ENCODE measurements at places on chromosomes 7 and 10.

DNA sequence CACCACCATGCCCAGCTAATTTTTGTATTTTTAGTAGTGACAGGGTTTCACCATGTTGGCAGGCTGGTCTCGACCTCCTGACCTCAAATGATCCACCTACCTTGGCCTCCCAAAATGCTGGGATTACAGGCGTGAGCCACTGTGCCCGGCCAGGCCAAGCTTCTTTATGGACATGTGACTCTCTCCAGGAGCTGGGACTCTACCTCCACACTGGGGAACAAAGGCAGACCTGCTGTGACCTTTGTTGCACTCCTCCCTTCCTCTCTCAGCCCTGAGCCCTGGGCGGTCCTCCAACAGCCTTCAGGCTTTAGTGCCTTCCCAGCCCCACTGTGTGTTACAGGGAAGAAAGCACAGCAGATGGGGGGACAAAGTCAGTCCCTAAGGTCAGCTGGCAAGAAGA lies 55.0 kb upstream of the DUSP5 start:
- no peak for DNase-seq

DNA sequence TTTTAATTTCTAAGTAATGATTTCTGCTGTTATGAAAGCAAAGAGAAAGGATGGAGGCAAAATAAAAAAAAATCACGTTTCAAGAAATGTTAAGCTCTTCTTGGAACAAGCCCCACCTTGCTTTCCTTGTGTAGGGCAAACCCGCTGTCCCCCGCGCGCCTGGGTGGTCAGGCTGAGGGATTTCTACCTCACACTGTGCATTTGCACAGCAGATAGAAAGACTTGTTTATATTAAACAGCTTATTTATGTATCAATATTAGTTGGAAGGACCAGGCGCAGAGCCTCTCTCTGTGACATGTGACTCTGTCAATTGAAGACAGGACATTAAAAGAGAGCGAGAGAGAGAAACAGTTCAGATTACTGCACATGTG lies 2.4 kb downstream of the ADRB1 start:
- DNase-seq: no peak

DNA sequence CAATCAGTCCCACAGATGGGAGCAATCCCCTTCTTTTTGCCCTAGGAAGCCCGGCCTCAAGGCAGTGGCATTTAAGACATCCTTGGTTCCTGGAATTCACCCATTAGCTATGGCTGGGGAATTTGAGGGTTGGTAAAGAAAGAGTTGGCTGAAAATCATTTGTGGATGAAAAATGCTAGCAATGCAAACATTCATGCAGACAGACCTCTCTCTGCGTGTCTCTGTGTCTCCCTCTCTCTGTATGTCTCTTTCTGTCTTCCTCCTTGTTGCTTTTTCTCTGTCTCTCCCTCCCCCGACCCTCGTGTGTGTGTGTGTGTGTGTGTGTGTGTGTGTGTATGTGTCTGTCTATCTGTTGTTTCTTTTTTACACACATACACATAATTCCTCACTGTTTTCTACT lies 19.4 kb downstream of the LDB3 start:
- DNase-seq: no peak

- no peak for DNase-seq
Observed at GRCh38 chr7:4766666-4767519, 8.5 kb upstream of the AP5Z1 start.

- DNase-seq: no peak
Observed at GRCh38 chr7:26182706-26183105, 17.8 kb downstream of the HNRNPA2B1 start.

- DNase-seq: no peak
Observed at GRCh38 chr7:148304083-148304335, 286.6 kb upstream of the C7orf33 start.

- no peak for DNase-seq
Observed at GRCh38 chr10:36187380-36188079, 545.4 kb upstream of the FZD8 start.

DNA sequence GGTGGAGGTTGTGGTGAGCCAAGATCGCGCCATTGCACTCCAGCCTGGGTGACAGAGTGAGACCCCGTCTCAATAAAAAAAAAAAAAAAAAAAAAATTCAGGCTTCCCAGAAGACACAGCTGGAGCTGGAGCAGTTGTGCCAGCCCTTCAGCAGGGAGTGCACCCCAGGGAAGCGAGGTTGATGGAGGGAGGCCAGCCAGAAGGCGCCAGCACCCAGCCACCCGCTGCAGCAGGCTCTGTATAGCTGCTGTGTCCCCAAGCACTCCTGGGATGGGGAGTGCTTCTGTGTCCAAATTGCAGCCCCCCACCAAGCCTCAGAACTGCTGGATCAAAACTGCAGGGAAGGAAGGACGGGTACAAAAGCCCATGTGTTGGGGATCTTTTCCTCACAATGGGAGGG lies 47.8 kb downstream of the COBL start:
- no peak for DNase-seq

DNA sequence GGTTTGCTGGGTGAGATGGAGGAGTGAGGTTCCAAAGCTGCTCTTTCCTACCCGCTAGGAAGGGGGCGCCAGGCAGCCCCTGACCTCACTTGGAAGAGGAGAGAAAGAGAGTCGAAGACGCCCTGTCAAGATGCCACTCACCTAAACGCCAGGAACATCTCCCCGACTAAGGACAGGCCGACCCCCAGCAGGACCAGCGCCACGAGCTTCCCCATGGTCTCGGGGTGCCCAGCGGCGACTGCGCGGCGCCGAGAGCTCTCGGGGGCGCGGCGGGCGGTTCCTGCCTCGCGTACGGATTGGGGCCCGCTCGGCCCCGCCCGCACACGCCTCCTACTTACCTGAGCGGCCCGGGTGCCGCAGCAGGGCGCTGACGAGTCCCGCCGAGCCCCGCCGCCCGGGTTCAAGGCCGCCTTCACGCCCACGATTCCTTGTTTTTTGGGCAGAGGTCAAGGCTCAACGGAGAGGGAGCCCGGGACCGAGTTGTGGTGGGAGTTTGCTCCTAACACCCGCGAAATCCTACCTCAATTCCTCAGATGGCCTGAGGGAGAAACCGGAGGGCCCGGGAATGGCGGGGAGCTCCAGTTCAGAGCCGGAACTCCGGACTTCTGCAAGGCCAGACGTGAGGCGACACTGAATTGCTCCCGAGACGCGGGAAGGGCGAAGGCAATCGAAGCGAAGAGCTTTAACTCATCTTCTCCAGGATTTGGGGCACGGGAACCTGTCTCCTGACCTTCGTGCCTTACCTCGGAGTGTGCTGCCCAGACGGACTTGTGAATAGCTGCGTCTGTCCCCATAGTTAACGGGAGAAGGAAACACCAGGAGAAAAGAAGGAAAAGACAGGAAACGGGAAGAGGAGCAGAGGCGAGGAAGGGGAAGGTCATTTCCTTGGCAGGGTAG lies at the start of gene PON3:
Gene PON3 (minus strand): TSS at position 240 of the 897 bp plus-strand sequence. CDS start 25 bp downstream, at position 215.
- DNase-seq: no peak

- no peak for DNase-seq
Observed at GRCh38 chr10:114893251-114893650, 44.7 kb upstream of the TRUB1 start.

DNA sequence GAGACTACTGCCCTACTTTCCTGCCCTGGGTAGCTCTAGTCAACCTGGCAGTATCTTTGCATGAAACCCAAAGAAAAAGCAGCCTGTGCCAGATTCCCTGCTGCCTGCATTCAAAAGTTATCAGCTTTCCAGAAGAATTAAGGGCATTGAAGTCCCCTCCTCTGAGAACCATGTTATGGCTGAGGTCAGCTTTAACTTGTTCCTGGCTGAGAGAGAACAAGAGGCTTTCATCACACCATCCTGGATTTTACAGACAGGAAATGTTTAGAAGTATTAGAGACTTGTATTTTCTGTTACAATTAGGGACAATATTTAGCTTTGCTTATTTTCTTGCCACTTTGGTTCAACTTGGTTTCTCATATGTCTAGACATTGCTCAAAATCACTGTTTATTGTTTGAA lies 238.8 kb downstream of the ARL4A start:
- DNase-seq: no peak

GRCh38 chr7:132414857-132415256 lies 161.4 kb downstream of the PLXNA4 start:
- no peak for DNase-seq

GRCh38 chr7:91367812-91368578 lies 103.8 kb downstream of the FZD1 start:
- no peak for DNase-seq

DNA sequence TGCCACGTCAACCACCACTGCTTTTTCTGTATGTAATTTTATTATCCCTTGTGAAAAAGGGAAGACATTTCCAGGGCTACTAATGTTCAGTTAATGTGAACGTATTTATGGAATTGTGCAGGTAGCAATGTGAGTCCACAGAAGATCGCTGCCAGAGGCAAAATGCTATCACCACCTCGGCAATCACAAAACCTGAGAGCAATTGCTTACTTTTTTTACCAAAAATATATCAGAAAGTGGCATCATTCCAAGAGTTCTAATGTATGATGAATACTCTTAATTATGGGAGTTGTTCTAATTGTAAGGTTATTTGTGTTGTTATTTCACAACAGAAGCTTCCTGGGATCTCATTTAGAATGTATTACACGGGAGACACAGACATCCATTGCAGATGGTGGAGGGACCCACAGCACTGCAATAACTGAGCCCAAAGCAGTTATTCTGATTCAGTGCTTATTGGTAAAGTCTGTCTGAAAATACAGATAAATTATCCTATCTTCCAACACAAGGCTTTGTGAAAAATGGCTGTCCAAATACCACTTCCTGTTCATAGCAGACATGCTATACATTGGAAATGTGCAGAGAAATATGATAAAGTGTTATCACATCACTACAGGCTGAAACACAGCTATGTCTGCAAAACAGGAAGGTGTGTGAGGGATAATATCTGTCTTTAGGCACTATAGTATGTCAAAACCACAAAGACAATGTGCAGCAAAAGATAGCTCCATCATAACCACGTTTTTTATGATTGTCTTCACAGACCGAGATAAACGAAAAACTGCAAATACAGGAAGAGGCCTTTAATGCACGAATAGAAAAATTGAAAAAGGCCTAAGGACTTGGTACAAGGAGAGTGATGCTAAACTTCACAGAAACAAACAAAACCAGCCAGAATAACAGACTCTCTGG lies 102.7 kb downstream of the CABCOCO1 start:
- no peak for DNase-seq

- DNase-seq: no peak
Observed at GRCh38 chr10:10193848-10194247, 823.8 kb upstream of the CELF2 start.

DNA sequence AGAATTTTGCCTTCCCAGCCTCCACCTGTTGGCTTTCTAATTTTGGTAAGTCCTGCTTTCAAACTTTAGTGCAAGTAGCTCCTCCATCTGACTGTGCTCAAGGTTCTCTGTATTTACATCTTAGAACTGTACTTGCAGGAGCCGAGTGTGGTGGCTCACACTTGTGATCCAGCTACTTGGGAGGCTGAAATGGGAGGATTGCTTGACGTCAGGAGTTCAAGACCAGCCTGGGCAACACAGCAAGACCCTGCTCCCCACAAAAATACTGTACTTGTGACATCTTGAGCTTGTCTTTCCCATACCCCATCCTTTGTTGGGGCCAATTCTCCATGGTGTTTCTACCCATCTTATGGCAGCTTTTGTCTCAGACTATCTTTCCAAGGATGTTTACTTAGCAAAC lies 4.7 kb upstream of the VDAC2 start:
- DNase-seq: no peak

DNA sequence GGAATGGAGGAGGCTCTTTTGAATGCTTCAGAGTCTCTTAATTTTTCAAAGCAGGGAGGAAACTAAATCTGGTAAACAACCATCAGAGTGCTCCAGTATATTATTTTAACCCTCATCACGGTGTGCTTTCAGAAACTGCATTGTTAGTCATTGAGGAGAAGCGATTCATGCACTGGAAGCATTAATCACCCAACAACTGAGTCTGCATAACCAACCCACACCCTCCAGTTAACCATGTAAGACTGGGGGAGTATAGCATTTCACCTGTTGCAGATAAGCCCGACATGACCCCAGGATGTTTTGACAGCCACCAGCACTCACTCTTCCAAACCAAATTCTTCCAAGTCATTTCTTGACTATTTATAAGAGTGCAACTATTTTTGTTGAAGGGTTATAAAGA lies 257.6 kb downstream of the GATA3 start:
- no peak for DNase-seq

- DNase-seq: no peak
Observed at GRCh38 chr7:1665549-1666316, 4.3 kb upstream of the ELFN1 start.

DNA sequence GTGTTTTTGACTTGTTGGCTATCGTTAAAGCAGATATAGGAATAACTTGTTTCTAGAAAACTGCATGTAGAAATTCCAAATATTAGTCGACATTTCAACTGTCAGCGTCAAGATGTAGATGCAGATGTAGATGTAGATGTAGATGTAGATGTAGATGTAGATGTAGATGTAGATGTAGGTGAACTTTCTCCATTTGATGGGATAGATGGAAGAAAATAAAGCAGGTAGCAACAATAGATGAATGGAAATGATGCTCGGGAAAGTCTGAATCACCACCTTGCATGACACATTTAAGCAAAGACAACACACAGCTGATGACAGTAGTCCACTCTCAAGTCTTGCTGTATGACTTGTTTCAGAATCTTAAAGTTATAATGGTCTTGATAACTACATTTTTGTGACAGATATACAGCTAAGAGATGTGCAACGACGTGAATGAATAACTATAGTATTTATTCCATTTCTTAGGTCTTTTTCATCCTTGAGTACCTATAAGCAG lies 53.5 kb downstream of the SND1 start:
- DNase-seq: no peak

- no peak for DNase-seq
Observed at GRCh38 chr7:23893942-23894891, 184.2 kb downstream of the STK31 start.

- no peak for DNase-seq
Observed at GRCh38 chr7:141439776-141440175, 111.4 kb upstream of the AGK start.

DNA sequence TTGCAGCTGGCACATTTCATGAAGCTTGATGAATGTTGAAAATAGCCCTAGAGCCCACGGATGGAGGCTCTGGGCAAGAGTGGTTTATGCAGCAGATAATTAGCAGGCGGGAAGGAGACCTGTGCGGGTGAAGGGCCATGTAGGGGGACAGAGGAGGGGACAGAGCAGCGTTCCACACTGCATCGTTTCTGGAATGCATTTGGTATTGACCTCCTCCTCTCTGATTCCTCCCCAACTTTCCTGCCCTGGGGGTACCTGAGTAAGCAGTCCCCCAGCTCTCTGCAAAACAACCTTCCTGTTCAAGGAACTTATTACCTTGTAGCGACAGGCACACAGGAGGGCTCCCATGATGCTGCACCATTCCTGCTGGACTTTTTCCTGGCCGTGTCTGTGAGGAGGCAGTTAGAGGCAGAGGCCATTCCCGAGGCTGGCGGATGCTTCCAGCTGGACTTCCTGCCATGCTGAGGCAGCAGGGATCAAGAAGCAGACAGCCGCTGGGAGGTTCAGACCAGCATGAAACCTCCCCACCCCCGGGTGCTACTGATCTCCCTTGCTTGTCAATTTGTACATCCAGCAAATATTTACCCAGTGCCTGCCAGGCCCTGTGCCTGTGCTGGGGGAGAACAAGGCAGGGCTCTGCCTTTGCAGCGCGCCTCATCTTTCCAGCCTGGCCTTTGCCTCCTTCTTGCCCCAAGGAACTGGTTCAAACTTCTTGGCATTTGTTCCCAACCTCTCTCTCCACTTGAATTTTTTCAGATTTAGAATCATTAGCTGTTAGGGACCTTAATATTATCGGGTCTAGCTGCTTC lies 28.7 kb downstream of the SLC29A3 start:
- DNase-seq: no peak

- DNase-seq: no peak
Observed at GRCh38 chr10:95287281-95287680, 3.5 kb downstream of the PDLIM1 start.
